ENCODE measurements at places on chromosomes 16 and 17.
A peak's percentile ranks its signal among the peaks of the same experiment; 100 is the strongest.

DNA sequence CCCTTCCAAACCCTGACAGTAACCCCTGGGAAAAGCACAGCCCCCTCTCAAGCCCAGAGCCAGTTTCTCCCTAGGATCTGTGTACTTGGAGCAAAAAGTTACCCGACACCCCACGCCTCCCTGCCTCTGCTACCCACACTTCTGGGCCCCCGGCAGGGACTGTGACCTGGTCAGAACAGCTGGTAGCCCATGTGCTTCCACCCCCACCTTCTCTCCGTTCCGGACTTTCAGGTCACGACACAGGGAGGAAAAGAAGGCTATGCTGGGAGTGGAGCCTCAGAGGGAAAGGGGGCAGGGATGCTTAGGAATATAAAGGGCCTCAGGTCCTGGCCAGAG is 6.4 kb downstream of the PPY start:
- DNase-seq = no peak

GRCh38 chr16:83609178-83609577 is 198.6 kb upstream of the HSBP1 start:
- DNase-seq = no peak

GRCh38 chr17:2336852-2337543 is at the start of gene SGSM2:
Gene SGSM2 (plus strand): TSS chr17:2337501. CDS start chr17:2337689, 188 bp downstream.
- peak; percentile 36 for DNase-seq

DNA sequence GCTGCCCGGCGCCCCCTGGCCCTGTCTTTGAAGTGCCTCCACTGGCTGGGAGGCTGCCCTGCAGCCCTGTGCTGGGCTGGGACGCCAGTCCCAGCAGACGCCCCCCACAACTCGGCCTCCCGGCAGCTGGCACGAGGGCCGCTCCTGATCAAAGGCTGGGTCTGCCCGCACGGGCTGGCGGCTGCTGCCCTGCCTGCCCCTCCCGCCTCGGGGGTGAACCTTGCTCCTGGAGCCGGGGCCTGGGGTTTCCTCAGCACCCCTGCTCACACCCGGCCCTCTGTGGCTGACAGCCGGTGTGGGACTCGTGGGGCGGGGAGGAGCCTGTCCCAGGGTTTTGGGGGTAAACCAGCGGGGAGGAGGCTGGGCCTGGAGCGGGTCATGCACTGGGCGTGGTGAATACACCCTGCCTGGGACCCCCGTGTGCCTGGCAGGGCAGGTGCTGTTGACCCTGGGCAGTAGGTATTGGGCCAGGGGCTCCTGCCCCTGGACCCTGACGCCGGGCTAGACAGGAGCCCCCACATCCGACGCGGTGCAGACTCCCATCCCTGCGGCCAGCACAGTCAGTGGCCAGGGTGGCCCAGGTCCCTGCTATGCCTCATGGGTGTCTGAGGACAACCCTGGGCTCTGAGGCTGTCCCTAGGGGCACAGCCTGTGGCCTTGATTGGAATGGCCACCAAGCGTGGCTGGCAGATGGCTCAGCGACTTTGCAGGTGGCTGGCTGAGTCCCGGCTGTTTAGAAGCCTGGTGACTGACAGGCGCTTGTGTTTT is 21.7 kb downstream of the CENPX start:
- no peak for DNase-seq

GRCh38 chr17:31586946-31587345 is 195.5 kb downstream of the RAB11FIP4 start:
- DNase-seq = no peak

DNA sequence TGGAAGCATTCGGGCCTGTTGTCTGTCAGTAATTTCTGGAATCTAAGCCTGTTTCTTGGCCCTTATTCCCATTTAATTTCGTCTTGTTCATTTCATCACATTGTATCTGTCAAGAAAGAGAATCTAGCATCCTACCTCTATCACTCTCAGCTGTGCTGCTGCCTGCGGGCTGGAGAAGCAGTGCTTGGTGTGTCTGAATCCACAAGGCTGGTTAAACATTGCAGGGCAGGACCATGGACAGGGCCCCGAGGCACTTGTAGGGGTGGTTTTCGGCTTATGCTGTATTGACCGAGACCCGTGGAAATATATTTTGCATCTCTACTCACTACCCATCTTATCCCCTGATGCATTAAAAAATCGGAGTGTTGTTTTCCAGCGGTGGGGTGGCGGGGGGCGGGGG is 3.1 kb downstream of the RAB11FIP4 start:
- no peak for DNase-seq

DNA sequence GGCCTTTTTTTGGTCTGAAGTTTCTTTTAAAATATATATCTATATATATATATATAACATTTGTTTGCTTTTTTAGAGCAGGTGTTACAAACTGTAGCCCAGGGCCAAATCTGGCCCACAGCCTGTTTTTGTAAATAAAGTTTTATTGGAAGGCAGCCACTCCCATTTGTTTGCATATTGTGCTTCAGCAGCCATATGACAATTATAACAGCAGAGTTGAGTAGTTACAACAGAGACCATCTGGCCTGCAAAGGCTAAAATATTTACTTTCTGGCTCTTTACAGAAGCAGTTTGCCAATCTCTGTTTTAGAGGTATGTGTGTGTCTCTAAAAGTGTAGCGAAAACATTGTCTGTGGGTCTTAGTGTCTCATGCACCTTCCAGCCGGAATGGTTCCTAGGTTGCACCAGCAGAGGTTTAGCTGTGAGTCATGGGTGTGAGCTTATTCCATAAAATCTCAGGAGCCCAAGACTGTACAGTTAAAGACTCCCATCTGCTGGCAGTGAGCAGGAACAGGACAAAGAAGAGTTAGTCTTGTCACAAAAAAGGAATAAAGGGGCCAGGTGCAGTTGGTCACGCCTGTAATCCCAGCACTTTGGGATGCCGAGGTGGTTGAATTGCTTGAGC is 23.8 kb downstream of the LCMT1 start:
- DNase-seq = no peak

DNA sequence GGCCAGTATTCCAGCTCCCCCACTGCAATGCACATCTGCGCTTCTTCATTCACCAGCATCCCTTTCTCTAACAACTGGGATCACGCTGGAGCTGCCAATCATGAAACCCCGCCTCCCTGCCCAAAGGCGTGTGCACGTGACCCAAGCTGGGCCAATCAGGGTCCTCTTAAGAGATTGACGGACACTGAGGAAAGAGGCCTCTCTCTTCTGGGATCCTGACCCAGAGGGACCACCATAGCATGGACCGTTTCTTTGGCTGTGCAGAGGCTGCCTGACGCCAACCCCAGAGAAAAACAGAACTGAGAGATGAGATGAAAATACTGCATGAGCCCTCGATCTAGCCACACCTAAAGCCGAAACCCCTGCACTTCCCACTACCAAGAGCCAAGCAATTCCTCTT is 32.0 kb downstream of the COTL1 start:
- DNase-seq = peak; percentile 53

DNA sequence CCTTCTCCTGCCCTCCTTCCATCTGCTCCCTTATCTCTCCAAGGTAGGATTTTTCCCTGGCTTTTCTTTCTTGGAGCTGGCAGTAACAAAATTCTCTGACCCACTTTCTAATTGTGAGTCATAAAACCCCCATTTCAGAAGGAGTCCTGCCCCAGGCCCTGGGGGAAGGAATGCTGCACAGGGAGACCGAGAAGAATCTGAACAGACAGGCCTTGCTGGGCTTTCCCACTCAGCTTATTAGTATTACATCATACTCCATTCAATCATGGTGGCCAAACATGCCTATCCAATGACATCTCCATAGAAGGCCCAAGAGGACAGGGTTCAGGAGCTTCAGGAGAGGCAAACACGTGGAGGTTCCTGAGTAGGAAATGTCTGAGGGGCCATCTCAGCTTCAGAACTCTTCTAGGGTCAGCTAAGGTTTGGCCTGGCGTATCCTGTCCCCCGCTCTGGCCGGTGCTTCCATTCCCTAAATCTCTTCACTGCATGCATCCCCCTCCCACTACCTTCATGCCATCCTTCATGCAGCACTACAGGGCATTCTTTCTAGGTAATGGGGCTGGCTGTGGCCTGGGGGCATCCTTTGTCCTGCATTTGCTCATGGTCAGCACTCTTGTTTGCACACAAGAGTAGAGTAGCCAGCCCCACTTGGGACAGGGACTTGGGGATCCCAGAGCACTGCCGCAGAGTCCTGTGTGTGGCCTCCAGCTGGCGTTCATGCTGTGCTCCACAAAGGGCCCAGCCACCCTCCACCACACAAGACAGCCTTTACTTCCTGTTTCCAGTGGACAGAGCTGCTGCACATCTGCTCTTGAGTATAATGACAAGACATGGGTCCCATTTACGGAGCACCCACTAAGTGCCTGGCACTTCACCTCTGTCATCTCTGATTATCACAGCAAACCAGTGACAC is 8.2 kb downstream of the SLC6A2 start:
- no peak for DNase-seq

GRCh38 chr16:73199214-73199613 is 151.3 kb upstream of the ZFHX3 start:
- no peak for DNase-seq

DNA sequence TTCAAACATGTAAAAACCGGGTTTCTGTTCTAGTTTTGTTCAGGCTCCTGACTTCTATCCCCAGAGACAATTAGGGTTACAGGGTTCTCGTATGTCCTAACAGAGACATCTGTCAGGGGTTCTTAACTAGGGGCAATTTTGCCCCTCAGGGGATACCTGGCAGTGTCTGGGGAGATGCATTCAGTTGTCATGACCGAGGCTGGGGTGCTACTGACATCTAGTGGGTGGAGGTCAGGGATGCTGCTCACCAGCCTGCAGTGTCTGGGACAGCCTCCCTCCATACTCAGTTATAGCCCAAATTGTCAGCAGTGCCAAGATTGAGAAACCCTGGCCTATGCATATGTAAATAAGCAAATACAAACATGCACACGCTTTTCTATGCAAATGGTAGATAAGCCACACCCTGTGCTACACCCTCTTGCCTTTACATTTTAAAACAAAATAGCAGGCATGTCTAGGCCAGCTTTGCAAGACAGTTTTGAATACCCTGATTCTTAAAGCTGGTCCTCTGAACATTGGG is 37.4 kb downstream of the CLEC16A start:
- DNase-seq = no peak

GRCh38 chr17:29807520-29808361 is 122.3 kb downstream of the SSH2 start:
- DNase-seq = peak; percentile 48

DNA sequence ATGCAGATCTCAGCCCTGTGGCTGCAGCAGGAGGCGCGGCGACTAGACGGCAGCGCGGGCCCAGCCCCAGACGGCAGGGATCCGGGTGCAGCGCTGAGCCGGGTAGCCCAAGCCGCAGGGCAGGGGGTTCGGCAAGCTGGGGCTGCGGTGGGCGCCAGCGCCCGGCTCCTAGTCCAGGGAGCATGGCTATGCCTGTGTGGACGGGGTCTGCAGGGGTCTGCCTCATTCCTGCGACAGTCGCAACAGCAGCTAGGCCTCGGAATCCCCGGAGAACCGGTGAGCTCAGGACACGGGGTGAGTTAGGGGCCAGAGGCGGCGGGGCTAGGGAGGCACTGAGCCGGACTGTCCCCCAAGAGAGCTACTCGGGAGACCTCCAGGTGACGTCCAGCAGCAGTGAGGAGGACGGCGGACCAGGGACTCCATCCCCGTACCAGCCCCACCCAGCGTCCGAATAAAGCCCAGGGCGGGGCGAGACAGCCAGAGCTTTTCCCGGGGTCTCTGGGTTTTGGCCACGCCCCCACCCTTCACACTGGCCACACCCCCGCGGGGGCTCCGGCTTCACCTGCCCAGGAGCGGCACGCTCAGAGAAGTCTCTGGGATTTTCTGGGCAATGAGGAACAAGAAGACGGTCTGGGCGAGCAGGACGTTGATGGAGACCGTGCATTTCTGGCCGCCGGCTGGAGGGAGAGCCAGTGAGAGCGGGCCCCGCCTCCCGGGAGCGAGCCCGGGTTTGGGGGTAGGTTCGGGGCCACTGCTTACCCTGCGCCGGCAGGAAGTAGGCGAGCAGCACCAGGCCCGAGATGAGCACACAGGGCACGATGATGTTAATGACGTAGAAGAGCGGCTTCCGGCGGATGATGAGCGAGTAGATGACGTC is 1.1 kb downstream of the C17orf107 start:
- DNase-seq = no peak

- DNase-seq = no peak
Measured at GRCh38 chr16:57510016-57510871, 24.0 kb upstream of the DOK4 start.

DNA sequence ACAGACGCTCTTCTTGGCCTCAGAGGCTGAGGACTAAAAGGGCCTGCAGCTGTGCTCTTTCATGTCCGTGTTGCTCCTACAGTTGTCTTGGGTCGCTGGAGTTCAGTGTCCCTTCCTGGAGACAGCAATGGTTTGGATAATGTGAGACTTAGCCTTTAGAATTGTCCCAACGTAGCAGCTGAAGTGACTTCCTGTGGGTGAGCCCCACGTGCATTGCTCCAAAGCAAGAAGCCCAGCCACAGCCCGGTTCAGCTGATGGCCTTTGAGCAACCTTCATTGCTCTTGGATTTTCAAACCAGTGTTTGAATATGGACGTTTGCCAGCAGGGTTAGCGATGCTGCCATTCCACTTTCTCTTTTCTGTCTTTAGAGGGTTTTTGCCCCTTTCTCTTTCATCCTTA is 19.7 kb downstream of the TMEM11 start:
- DNase-seq = peak; percentile 31

DNA sequence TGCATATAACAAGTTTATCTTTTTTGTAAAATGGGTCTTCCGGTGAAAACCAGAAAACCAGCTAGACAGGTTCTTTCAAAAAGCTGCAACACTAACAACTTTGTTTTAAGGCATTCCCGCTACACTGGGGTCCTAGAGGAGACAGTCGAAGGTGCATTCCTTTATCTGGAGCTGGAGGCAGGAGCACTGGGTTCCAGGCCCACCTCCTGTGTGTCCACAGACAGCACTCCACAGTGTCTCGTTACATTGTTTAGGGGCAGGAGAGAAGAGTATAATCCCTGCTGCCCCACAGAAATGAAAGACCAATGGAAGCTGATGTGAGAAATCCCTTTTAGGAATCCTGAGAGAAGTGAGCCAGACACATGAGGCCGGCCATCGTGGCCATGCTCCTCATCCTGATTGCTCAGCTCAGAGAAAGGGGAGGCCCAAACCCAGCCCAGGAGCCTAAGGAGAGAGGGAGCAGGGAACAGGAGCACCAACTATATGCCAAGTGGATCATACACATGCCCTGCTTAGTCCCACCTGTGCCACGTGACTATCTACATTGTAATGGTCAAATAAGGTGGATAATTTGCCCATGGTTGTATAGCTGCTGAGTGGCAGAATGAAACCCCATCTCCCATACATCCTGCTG is 59.5 kb downstream of the CCDC182 start:
- DNase-seq = no peak

GRCh38 chr17:37643118-37643766 is at the start of gene DDX52:
Gene DDX52 (minus strand): TSS chr17:37643446. CDS start chr17:37643420, 26 bp downstream.
- peak; percentile 92 for DNase-seq

- peak; percentile 32 for DNase-seq
Measured at GRCh38 chr17:78993241-78993956, 13.7 kb upstream of the LGALS3BP start.

GRCh38 chr16:396199-396598 is 800 bp upstream of the NME4 start:
- DNase-seq = peak; percentile 49

GRCh38 chr16:7979448-7980132 is 610.7 kb downstream of the TMEM114 start:
- DNase-seq = no peak

DNA sequence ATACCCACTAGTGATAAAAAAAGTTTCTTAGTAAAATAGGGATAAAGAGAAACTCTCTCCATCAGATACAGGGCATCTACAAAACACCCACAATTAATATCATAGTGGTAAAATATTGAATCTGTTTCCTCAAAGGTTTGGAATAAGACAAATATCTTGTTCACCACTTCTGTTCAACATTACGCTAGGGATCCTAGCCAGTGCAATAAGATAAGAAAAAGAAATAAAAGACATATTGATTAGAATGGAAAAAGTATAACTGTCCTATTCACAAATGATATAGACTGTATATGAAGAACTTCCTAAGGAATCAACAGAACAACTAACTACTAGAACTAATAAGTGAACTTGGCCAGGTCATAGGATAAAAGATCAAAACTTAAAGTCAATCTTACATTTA is 12.9 kb downstream of the LPCAT2 start:
- DNase-seq = no peak

All from NCI-H510A treated with DMSO at 0.1 percent for 48 hours (cell line).